ENCODE measurements at places on chromosomes 4 and X.

DNA sequence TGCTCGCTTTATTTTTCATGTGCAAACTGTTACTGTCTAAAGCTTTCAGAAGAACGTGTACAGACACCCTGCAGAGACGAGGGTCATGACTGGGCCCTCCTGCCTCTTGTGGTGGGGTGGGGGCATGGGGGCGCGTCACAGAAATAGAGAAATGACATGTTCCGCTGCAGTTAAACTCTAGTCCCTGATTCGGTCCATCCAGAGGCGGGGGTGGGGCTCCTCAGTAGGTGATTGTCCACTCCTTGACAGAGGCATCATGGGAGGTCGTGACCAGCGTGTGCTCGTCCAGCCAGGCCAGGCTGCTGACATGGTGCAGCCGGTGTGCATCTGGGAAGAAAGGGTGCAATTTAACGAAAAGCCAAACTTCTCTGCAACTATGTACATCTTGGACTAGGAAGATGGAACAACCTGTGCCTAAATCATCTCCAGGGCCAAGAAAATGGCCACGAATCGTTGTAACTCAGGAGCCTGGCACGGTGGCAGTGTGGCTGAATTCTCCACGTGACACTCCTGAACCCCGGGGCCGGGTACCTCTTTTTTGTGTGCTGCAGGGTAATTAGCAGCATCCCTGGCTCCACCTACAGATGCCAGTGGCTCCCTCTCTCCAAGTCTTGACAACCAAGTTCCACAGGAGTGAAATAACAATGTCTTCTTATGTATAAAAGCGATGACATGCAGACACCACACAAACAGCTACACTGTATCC lies 41.3 kb downstream of the WDR1 start:
- no peak for DNase-seq

GRCh38 chr4:7612311-7612897 lies 177.7 kb upstream of the PSAPL1 start:
- DNase-seq: no peak

- DNase-seq: no peak
Measured at GRCh38 chr4:22745234-22745633, 52.5 kb downstream of the GBA3 start.

DNA sequence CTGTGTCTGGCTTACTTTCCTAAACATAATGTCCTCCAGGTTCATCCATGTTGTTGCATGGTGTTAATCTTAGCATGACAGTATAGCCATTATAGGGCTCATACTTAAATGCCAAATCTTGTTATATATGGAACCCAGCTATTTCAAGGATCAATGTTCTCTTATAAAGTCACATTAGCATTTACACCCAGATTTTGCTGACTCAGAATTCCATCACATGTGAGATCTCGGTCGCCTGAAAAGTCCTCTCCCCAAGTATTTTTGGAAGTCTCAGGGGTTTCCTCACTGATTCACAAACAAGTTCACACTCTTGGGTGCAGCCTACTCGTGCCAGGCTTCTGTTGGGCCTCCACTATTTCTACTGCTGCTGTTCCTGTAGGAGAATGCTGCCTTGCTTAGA lies 19.9 kb upstream of the C4orf51 start:
- no peak for DNase-seq
